ENCODE measurements at places on chromosomes 13 and 19.

- DNase-seq, result no peak
Observed at GRCh38 chr19:41295499-41295898, 14.5 kb upstream of the CCDC97 start.

GRCh38 chr19:12912571-12912970, 6.5 kb downstream of the SYCE2 start:
- no peak for DNase-seq

GRCh38 chr19:48608798-48609263, 2.3 kb downstream of the SPACA4 start:
- DNase-seq, result no peak

- DNase-seq, result peak; percentile 54
Observed at GRCh38 chr19:1503089-1503924, 9.5 kb downstream of the ADAMTSL5 start.

GRCh38 chr19:14695471-14695870, 5.6 kb downstream of the ZNF333 start:
- DNase-seq, result no peak

DNA sequence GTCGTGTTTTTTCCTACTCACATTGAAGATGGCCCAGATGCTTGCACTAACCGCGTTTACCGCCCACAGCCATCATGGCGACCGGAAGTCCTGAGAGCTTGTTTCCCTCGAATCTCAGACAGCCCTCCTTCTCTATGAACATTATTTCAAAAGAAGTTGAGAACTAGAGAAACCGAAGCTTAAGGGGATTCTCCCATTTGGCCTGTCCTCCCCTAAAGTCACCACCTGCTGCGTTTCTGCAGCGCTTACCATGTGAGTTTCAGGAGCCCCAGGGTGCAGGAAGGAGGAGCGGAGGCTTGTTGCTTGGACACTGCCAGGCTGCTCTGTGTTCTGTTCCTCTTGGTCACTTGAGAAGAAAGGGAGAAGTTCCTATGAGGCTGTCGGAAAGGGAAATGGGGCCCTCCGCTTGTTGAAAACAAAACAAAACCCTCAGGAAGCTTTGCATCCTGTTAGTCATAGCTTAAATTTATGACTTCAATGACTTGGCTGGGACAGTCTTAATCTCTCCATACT, 6.2 kb downstream of the CARD8 start:
- peak; percentile 64 for DNase-seq

Measured in activated T-cell treated with anti-CD3 and anti-CD28 coated beads for 4 hours (primary cell).